ENCODE measurements at places on chromosomes 5 and 9. TPM values are rescaled to one million over a fixed set of nuclear protein-coding genes. Genes with fewer than 3 reads are reported as not detected.

Gene INSL4
- total RNA-seq: not detected

Gene WASHC1
- 6.9 TPM for total RNA-seq

Gene CCL21
- total RNA-seq: 1.4 TPM

Gene ANKRD20A1
- 2.5 TPM for total RNA-seq

Gene DIRAS2
- 0.86 TPM for total RNA-seq

Gene UBAP2
- 18.3 TPM for total RNA-seq

Gene SELENOP
- 409 TPM for total RNA-seq

Gene SLC36A2
- total RNA-seq: not detected

Gene CSF2
- total RNA-seq: not detected

Gene TLE1
- 59.9 TPM for total RNA-seq

Gene TIMD4
- total RNA-seq: not detected

Gene CATSPER3
- under 0.01 TPM for total RNA-seq

Gene SLC34A1
- total RNA-seq: not detected

Gene ENTPD2
- total RNA-seq: not detected

Gene FRMD3
- total RNA-seq: 3.7 TPM

Gene AFF4
- total RNA-seq: 28.7 TPM

Gene CDH12
- not detected for total RNA-seq

Gene MYOZ3
- 0.34 TPM for total RNA-seq

Gene LCN2
- not detected for total RNA-seq

Gene TXNDC8
- total RNA-seq: not detected

Gene PCDHGC4
- 0.65 TPM for total RNA-seq

Gene HCN1
- total RNA-seq: not detected

Gene SERF1A
- 4.9 TPM for total RNA-seq

Gene TEX48
- total RNA-seq: not detected

Gene CRHBP
- not detected for total RNA-seq

Gene GZMA
- total RNA-seq: not detected

Gene ACOT12
- total RNA-seq: not detected

Gene NSA2
- 103 TPM for total RNA-seq

Gene OR4F3
- total RNA-seq: not detected

Gene PDZD2
- total RNA-seq: 0.33 TPM

Gene NSG2
- total RNA-seq: not detected

Gene IL9
- total RNA-seq: not detected

Gene MEF2C
- 220 TPM for total RNA-seq

Gene CSNK1G3
- 52.9 TPM for total RNA-seq

Gene LPAR1
- total RNA-seq: 0.09 TPM

Gene PLAC8L1
- total RNA-seq: not detected

Gene CWC27
- 10.1 TPM for total RNA-seq

Gene NRARP
- 23.0 TPM for total RNA-seq

Gene F2RL2
- total RNA-seq: 0.11 TPM

Gene GARIN3
- not detected for total RNA-seq

Gene RANBP3L
- 0.09 TPM for total RNA-seq

Gene NOTCH1
- total RNA-seq: 66.1 TPM

Gene SV2C
- under 0.01 TPM for total RNA-seq
